ENCODE measurements at places on chromosomes 7 and 10.

GRCh38 chr7:37365405-37365804 is 83.3 kb downstream of the ELMO1 start:
- DNase-seq: no peak

DNA sequence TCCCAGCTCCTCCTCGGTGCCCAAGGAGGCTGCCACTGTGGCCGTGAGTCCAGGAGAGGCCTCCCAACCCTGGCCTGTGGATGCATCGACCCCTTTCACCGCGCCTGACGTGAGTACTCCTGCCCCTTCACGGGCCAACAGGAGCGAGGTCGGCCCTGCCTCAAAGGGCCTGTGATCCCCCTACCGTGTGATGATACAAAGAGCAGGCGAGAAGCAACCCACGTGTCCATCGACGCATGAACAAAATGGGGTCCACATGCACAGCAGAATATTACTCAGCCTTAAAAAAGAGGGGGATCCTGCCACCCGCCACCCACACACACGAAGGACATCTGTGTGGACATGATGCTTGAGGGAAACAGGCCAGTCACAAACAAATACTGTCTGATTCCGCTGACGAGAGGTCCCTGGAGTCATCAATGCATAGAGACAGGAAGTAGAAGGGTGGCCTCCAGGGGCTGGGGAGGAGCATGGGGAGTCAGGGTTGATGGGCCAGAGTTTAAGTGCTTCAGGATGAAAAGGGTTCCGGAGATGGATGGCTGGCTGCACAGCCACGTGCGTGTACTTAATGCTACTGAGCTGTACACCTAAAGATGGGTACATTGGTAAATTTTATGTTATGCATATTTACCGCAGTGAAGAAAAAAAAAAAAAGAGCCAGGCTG is 151.9 kb downstream of the PRKAG2 start:
- DNase-seq: no peak

GRCh38 chr10:58593008-58593407 is 80.3 kb downstream of the BICC1 start:
- DNase-seq: peak; percentile 82

DNA sequence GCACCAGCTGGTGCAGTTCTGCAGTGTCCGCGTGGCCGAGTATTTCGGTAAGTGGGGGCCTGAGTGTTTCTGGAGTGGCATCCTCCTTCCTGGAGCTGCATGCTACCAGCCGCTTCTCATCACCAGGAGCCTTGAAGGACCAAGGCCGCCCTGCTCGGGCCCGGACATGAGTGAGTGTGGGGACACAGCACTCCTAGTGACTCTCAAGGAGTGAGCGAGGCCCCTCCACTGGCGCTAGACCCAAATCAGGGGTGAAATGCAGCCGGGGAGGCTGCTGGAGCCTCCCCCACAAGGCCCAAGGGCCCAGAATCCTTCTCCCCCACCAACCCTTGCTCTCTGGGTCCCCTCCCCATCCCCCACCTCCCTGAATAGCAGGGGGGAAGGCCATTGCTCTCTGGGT is 48.0 kb downstream of the CAMK2B start:
- DNase-seq: no peak

DNA sequence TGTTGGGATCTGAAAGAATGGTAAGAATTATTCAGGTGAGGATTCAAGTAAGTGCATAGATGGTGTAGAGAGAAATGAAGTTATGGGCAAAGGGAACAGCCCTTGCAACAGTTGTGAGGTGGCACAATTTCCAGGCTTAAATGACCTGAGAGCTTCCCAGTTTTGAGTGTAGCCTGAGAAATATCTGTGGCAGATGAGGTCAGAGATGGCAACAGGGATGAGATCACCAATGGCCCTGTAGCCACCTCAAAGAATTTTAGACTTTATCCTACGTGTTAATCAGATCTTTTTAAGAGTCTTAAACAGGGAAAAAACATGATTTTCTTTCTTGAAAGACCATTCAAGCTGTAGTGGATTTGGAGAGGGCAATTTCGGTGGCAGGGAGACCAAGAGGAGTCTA is 1.9 kb upstream of the NRF1 start:
- DNase-seq: no peak

DNA sequence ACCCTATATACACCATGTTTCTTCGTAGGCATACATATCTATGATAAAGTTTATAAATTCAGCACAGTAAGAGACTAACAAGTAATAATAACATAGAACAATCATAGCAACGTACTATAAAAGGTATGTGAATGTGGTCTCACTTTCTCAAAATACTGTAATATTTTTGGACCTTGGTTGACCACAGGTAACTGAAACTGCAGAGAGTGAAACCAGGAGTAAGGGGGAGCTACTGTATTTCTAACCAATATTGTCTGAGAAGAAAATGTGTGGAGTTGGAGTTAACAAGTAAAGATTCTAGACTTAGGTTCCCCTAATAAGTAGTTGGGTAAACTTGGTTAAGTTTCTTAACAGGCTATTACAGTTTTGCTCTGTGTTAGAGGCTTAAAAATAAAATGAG is 72.1 kb downstream of the GNAI1 start:
- no peak for DNase-seq

GRCh38 chr7:40641701-40642100 is 506.9 kb downstream of the SUGCT start:
- no peak for DNase-seq

- DNase-seq: no peak
Observed at GRCh38 chr7:91527460-91527859, 263.2 kb downstream of the FZD1 start.

DNA sequence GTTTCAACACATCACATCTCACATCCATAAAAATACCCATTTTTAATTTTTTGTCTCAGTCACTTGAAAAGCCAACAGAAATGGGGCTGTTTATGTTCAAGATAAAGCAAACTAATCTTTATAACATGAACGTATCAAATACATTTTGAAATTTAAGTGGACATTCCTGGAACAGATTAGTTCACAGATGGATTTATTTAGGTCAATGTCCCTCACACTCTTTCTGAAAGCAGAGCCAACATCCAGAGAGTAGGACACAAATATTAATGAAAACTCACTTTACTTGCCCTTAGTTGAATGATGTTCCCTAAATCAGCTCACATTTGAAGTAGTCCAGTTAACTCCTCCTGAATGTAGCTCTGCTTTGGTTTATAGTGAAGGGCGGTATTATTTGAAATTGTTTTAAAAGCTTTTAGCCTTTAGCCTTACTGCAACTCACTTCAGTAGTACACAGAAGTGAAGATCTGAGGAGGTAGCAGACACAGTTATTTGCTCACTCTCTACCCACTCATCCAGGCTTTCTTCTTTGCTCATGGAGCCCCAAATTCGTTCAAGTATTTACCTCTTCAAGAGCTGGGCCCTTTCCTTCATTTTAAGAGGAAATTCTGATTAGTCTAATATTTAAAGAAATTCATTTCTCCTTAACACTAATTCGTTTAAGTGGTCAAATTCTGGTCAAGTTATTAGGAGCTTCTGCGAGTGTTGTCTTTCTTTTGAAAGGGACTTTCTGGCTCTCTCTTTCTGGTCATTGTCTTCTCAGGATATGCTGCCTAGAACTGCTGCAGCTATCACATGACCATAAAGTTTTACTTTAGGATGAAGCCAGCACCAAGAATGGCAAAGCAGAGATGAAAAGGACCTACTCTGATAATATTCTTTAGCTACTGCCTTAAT is 180.6 kb upstream of the AGR3 start:
- no peak for DNase-seq

DNA sequence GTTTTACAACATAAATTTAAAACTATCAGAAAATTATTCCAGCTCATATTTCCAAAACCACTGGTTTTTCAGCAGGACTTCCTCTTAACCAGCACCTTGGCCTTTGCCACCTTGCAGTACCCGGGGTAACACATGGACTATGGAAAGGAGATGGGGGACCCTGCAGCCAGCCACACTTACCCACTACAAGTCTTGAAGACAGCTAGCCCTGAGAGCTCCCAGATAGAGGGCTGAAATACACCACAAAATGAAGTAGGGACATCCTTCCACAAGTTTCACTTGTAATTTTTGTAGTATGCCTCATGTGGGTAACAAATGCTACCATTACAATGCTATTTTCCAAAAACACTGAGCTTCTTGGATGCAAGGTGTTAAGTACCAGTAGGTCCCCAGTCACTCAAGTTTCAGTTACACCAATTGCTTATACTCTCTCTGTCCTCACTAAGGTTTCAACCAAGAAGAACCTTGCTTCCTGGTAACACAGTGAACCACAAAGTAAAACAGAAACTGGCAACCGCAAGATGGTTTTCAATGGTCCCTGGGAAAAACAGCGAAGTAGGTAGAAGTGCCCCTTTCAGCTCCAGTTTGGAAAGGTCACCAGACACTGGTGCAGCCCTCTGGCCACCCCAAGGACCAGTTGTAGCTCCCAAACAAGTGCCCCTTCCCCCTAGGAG is 110.9 kb downstream of the SGMS1 start:
- no peak for DNase-seq

GRCh38 chr10:75899816-75900390 is 468.5 kb downstream of the LRMDA start:
- no peak for DNase-seq

DNA sequence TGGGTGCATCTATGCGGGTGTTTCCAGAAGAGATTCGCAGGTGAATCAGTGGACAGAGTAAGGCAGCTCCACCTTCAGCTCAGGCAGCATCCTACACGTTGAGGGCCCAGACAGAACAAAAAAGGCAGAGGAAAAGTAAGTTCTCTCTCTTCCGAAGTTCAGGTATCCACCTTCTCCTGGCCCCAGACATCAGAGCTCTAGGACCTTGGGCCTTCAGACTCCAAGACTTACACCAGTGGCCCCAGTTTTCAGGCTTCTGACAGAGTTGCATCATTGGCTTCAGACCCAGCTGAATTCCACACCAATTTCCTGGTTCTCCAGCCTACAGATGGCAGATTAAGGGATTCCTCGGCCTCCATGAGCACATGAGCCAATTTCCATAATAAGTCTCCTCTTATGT is 102.2 kb upstream of the GPR26 start:
- DNase-seq: no peak

- DNase-seq: peak; percentile 91
Observed at GRCh38 chr10:102241444-102242117, at the start of gene PITX3. Gene PITX3, minus strand, starts transcription at chr10:102241512. Its CDS starts 9,432 bp downstream, at chr10:102232080.

- no peak for DNase-seq
Observed at GRCh38 chr10:102677331-102678067, 33.2 kb downstream of the TRIM8 start.

GRCh38 chr10:124377101-124377500 is 41.6 kb downstream of the OAT start:
- no peak for DNase-seq

DNA sequence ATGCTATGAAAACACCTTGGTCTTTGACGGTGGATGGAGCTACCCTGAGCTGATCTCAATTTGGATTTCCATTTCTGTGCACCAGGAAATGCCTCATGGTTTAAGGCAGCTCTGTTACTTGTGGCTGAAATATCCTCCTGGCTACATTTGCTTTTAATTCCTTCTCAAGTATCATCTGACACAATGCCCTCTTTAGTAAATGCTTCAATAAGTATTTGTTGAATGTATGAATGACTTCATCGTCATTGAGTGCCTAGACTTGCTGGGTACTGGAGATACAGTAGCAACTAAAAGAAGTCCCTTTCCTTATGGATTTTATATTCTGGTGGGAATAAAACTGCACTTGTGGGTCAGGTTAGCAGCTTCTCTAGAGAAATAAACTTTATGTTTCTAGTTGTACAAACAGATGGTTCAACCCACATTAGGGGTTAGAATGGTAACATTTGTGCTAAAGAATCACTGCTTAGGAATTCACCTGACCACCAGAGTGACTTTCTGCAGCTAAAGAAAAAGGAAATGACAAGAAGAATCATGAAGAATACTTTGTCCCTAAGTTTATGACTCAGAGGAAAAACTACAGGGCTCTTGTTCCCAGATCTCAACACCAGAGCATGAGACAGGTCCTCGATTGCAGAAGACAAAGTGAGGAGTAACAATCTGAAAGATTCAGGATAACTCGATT is 21.8 kb upstream of the SMNDC1 start:
- DNase-seq: no peak

DNA sequence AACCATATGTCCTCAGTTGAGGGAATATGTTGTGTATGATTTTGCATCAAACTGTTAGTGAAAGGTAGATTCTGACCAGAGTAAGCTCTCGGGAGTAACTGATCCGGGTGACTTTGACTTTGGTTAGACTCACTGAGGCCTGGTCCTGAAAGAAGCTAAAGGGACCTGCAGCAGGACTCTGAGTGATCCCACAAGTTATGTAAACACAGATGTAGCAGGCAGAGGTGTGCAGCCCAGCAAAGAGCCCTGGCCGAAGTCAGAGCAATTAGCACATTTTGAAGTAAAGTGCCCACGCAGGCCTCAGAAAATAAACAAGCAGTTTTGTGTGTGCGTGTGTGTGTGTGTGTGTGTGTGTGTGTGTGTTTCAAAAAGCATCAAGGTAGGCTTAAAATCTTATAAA is 245.6 kb upstream of the FERD3L start:
- DNase-seq: no peak

GRCh38 chr7:69334701-69335100 is 263.6 kb upstream of the AUTS2 start:
- no peak for DNase-seq

GRCh38 chr10:113716109-113716910 is 35.2 kb upstream of the PLEKHS1 start:
- peak; percentile 26 for DNase-seq

DNA sequence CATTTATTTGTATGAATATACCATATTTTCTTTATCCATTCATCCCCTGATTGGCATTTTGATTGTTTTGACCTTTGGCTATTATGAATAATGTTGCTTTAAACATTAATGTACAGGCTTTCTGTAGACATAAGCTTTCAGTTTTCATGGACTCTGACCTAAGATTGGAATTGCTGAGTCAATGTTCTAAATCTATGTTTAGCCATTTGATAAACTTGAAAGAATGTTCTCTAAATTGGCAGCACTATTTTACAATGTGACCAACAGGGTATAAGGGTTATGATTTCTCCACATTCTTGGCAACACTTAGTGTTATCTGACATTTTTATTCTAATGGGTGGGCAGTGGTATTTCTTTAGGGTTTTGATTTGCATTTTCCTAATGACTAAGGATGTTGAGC is 229.7 kb upstream of the ETV1 start:
- no peak for DNase-seq

- DNase-seq: no peak
Observed at GRCh38 chr10:102460836-102461186, 9.5 kb upstream of the C10orf95 start.

DNA sequence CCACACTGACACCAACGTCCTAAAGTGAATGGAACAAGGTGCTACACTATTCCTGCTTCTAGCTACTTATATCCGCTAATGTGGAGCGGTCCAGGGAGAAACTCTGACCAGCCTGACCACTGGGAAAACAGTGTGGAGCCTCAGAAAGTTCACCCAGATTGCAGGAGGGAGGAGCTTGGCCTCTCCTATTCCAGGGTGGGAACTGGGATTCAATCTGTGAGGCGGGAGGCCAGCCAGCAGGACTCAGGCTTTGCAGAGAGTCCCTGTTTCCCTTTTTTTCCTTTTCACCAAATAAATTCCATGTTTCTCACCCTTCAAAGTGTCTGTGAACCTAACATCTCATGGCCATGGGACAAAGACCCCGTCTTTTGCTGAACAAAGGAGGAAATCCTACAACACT is 86.4 kb upstream of the SEMA3C start:
- DNase-seq: no peak

- DNase-seq: no peak
Observed at GRCh38 chr7:97107192-97107800, 10.2 kb upstream of the SDHAF3 start.

All from KBM-7 (cell line).